ENCODE measurements at places on chromosomes 6 and 20. TPM values are rescaled to one million over a fixed set of nuclear protein-coding genes. Genes with fewer than 3 reads are reported as not detected.

The PERP gene
- total RNA-seq: 23.7 TPM

The ADAM33 gene
- 113 TPM for total RNA-seq

The NKX2-4 gene
- not detected for total RNA-seq

The KHDC1 gene
- total RNA-seq: 0.81 TPM

The MUCL3 gene
- 13.8 TPM for total RNA-seq

The NUDT3 gene
- 34.8 TPM for total RNA-seq

The COL11A2 gene
- 1.9 TPM for total RNA-seq

The ZNF165 gene
- 0.56 TPM for total RNA-seq

The FAM217A gene
- total RNA-seq: not detected

The PRND gene
- not detected for total RNA-seq

The ETV7 gene
- 2.6 TPM for total RNA-seq

The SNX21 gene
- total RNA-seq: 133 TPM

The ATF6B gene
- 38.2 TPM for total RNA-seq

The NANP gene
- total RNA-seq: 6.9 TPM

The CAP2 gene
- total RNA-seq: 20.6 TPM

The OPRM1 gene
- total RNA-seq: not detected

The HLA-DMB gene
- 34.4 TPM for total RNA-seq

The FGD2 gene
- total RNA-seq: 27.5 TPM

The B3GALT4 gene
- 27.3 TPM for total RNA-seq

The MAP7 gene
- 6.9 TPM for total RNA-seq

The KCNK15 gene
- total RNA-seq: 60.0 TPM

The MOG gene
- total RNA-seq: not detected

The ABHD16B gene
- not detected for total RNA-seq

The GPLD1 gene
- 30.3 TPM for total RNA-seq

The ERVFRD-1 gene
- total RNA-seq: not detected

The GPR6 gene
- not detected for total RNA-seq

The ANKRD6 gene
- total RNA-seq: 91.9 TPM

The C6orf163 gene
- total RNA-seq: 4.9 TPM

The PPIL4 gene
- total RNA-seq: 20.2 TPM

The BCAS1 gene
- under 0.01 TPM for total RNA-seq

The ZBTB46 gene
- total RNA-seq: 9.3 TPM

The HRH3 gene
- total RNA-seq: not detected

Data from thoracic aorta (tissue), 2 donors.